ENCODE measurements at places on chromosomes 4 and X. TPM values are rescaled to one million over a fixed set of nuclear protein-coding genes. Genes with fewer than 3 reads are reported as not detected.

Gene HSPA4L
- 6.1 TPM for total RNA-seq

Gene NUDT11
- 10.3 TPM for total RNA-seq

Gene LONRF3
- total RNA-seq, result not detected

Gene CABS1
- total RNA-seq, result not detected

Gene NAT8L
- total RNA-seq, result under 0.01 TPM

Gene GAGE1
- not detected for total RNA-seq

Gene ANXA5
- 872 TPM for total RNA-seq

Gene IL3RA
- not detected for total RNA-seq

Gene ADAM29
- total RNA-seq, result not detected

Gene GAB3
- 10.4 TPM for total RNA-seq
